ENCODE measurements at places on chromosomes 7 and 10.

GRCh38 chr10:123512901-123513775 is 153.0 kb upstream of the GPR26 start:
- no peak for DNase-seq

GRCh38 chr10:43069579-43069978 is 7.3 kb upstream of the RET start:
- DNase-seq: no peak

GRCh38 chr7:20132585-20132984 is 84.6 kb downstream of the MACC1 start:
- DNase-seq: no peak

DNA sequence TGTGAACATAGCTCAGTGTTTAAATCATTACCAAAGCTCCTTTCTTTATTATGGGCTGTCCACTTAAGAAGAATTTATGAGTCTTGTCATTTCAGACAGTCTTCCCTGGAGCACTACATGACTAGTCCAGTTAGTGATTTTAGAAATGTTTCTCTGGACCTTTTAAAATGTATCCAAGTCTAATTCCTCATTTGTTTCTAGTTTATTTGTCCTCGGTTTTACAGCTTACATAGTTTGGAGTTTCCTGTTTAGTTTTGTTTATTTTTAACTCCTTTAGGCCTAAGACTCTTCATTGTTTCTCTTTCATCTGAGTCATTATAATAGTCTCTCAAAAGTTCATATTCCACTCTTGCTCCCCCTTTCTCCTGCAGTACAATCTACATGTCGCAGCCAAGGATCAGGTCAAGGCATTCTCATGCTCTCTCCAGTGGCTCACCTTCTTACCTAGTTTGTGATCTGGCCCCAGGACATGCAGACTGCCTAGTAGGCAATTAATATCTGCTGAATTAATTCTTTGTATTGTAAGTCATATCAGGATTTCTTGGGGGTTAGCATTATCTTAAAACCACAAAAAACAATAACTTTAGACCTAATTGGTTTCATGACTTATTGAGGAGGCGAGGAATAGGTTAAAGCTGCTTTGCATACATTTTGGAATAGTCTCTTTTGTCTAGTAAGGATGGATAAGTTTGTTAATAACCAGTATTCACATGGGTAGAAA is 93.8 kb downstream of the MAPK8 start:
- no peak for DNase-seq

GRCh38 chr10:78886129-78886528 is 182.6 kb upstream of the ZMIZ1 start:
- no peak for DNase-seq

DNA sequence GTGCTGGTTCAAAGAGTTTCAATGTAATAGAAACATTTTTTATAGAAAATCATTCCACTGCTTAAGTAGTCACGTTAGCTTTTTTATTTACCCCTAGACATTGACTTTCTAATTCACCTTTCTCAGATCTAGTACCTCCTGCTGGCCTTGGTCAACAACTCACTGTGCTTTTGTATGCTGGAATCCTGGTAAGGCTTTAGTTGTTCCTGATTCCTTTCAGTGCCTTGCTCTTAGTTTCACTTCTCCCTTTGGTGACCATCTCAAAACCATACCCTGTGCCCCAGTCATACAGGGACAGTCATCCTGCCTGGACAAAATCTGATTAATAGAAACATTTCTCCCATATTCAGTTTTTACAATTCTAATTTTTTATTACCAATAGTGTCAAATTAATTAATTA is 130.2 kb downstream of the GPR37 start:
- DNase-seq: no peak

GRCh38 chr10:107440741-107441140 is 276.2 kb upstream of the SORCS1 start:
- DNase-seq: no peak

GRCh38 chr7:141710301-141710700 is 2.1 kb downstream of the WEE2 start:
- no peak for DNase-seq

- DNase-seq: no peak
Measured at GRCh38 chr7:150570556-150571465, 3.6 kb downstream of the GIMAP4 start.

DNA sequence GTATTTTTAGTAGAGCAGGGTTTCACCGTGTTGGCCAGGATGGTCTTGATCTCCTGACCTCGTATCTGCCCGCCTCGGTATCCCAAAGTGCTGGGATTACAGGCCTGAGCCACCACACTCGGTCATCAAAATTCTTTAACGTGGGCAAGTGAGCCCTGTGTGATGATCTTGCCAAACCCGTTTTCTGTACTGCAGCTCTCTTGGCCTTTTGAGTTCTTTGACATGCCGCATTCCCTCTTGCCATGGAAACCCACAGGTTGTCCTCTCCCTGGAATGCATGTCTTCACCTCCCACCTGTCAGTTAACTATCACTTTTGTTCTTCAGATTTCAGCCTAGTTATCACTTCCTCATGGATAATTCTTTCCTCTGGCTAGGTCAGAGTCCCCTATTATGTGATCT is 5.0 kb downstream of the NUP205 start:
- DNase-seq: no peak

DNA sequence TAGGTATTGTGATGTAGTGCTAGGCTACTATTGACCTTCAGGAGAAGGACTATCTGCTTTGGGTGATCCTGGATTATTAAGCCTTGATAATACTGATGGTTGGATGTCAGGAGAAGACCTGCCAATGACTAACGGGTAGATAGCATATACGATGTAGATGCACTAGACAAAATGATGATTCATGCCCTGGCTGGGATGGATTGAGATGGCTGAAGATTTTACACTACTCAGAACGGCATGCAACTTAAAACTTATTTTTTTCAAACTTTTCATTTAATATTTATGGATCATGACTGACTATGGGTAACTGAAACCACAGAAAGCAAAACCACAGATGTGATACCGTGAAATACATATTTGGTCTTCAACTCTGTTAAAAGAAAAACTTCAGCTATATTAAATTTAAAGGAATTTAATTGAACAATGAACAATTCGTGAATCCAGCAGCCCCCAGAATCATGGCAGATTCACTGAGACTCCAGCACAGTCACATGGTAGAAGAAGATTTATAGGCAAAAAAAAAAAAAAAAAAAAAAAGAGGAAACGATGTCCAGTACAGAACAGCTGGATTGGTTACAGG is 124.6 kb upstream of the CDK13 start:
- no peak for DNase-seq

Data from GDM1 (cell line).